ENCODE measurements at places on chromosomes 4 and X. TPM values are rescaled to one million over a fixed set of nuclear protein-coding genes. Genes with fewer than 3 reads are reported as not detected.
A peak's percentile ranks its signal among the peaks of the same experiment; 100 is the strongest.

DNA sequence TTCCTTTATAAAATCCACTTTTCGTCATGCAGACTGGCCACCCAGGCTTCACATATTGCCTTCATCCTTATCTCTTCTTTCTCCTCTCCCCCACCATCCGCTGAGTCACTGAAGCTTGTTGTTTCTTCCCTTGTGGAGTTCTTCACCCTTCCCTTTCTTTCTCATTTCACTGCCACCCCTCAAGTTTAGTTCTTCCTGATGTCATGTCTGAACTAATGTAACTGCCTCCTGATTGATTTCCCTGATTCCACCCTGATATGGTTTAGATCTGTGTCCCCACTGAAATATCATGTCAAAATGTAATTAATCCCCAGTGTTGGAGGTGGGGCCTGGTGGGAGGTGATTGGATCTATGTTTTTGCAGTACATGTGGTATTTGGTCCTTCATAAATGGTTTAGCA lies 151.4 kb downstream of the CPEB2 start:
- DNase-seq, result no peak

GRCh38 chrX:39293203-39293602 lies 491.9 kb downstream of the MID1IP1 start:
- no peak for DNase-seq

- DNase-seq, result no peak
These were observed 3.6 kb downstream of the STARD8 start for GRCh38 chrX:68651110-68651509.

DNA sequence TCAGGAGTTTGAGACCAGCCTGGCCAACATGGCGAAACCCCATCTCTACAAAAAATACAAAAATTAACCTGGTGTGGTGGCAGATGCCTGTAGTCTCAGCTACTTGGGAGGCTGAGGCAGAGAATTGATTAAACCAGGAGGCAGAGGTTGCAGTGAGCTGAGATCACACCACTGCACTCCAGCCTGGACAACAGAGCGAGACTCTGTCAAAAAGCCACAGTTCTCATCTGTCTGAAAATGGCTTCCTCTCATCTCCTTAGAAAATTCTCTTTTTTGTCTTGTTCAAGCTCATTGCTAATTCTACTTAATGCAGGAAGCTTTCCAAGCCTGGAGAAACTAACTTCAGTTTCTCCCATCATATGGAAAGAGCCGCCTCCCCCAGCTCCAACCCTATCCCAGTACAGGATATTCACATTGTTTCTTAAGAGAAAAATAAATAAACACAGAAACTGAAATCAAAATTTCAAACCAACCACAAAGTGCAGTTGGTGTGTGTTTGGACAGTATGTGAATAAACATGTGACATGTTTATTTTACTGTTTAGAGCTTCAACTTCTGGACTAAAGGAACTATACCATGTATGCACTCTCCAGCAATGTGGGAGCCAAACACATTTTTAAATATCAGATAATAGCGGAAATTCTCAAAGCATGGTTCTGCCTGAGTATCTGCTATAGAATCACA lies 55.0 kb upstream of the GAB1 start:
- DNase-seq, result no peak

- DNase-seq, result peak; percentile 10
These were observed 14.5 kb upstream of the DACH2 start for GRCh38 chrX:86133761-86134160.

DNA sequence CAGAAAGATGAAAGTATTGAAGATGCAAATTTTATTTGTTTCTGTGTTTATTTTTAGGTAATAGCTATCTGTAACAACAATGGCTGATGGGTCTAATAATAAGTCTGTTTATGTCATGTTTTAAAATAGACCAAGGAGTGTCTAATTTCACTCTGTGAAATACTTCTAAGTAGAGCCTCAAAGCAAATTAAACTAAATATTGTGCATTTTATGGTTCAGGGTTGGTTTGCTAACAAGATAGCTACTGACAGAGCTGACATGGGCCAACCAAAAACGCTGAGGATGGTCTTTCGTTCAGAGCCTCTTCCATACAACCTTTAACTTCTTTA lies 437.6 kb upstream of the CTSO start:
- no peak for DNase-seq

GRCh38 chr4:93289241-93289640 lies 539.3 kb upstream of the ATOH1 start:
- DNase-seq, result no peak

The AWAT2 gene
- total RNA-seq, result 0.51 TPM

The GPRIN3 gene
- total RNA-seq, result 1.0 TPM

The GAGE13 gene
- not detected for total RNA-seq

The HMX1 gene
- total RNA-seq, result not detected
